Stimulated activated CD4-positive, alpha-beta T cell treated with anti-CD3 and anti-CD28 coated beads, Interleukin-1b, Interleukin-23, amount 100 ng/mL, for 1 hour (primary cell): ENCODE measurements at places on chromosomes 1 and 21.

DNA sequence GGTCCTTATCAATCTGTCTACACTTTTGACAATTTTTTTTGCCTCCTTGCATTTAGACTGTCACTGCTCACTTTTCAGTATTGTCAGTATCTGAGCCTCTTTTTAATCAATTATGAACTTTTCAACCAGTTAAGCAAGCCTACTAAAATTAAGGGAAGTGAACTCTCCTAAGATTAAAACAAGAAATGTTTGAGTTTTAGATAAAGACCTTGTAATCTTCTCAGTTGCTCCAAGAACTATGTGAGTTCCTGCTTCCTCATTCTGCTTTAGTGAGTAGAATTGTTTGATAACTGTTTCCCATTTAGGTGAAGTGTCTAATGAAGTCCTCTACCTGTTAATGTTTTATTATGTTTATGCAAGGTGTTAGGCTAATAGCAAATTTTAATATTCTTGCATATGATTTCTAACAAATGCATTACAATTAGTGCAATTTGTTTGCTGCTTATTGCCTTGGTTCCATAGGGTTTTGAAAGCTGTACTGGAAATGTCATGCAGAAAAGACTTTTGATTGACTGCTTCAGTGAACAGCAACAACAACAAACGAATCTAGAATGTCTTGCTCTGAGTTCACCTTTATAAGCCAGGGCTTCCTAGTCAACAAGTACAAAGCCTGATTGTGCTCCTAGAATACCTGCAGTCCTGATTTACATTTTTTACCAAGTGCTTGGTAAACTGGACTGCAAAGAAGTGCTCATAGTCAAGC is 40.9 kb downstream of the PLA2G4A start:
- no peak for DNase-seq

GRCh38 chr1:200072636-200073285 is 45.3 kb downstream of the NR5A2 start:
- DNase-seq: no peak

DNA sequence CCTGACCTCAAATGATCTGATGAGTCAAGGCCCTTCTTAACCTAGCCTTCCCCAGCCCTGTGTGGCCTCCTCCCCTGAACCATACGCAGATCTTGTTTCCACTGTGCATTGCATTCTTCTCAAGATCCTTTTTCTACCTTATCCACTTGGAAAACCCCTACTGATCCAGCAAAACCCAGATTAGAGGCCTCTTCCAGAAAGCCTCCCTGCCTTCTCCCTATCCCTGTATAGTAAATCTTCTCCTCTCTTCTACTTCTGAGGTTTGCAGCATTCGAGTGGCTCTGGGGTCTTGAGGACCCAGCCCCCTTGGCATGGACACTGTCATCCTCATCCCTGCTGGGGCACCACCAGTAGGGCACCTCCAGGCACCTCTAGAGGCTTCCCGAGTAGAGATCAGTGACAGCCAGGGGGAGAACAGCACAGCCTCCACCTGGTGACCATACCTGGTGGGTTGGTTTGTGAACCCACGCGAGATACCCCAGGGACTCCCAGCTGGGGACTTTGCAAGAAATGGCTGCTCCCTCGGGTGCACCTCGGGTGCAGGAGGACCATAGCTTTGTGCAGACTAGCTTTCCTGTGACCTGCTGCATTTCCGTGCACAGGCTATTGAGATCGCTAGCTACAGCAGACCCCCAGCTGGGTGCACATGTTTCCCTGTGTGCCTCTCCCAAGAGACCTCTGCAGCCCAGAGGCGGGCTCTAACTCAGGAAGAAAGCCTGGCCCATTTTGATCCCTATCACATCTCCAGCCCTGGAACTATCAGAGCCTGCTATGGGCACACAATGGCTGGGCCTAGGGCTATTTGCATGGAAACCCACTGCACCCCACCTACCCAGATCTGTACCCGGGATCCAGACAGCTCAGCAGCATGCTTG is 34.2 kb downstream of the MATN1 start:
- no peak for DNase-seq

DNA sequence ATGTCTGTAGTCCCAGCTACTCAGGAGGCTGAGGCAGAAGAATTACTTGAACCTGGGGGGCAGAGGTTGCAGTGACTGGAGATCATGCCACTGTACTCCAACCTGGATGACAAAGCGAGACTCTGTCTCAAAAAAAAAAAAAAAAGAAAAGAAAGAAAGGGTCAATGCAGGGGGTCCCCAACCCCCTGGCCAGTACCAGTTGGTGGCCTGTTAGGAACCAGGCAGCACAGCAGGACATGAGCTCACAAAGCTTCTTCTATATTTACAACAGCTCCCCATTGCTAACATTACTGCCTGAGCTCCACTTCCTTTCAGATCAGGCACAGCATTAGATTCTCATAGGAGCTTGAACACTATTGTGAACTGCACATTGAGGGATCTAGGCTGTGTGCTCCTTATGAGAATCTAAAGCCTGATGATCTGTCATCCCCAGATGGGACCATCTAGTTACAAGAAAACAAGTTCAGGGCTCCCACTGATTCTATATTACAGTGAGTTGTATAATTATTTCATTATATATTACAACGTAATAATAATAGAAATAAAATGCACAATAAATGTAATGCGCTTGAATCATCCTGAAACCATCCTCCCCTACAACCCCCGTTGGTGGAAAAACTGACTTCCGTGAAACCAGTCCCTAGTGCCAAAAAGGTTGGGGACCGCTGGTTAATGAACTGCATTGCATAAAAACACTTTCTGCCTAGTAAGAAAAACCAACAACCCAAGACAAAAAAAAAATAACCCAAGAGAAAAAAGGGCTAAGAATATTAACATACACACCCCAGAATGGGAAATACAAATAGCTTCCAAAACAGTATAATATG is 2.8 kb downstream of the ZBTB8OS start:
- no peak for DNase-seq
